ENCODE measurements at places on chromosomes 12 and 14. TPM values are rescaled to one million over a fixed set of nuclear protein-coding genes. Genes with fewer than 3 reads are reported as not detected.

The TCL1B gene
- not detected for total RNA-seq

The LRRC9 gene
- not detected for total RNA-seq

The PTCSC3 gene
- total RNA-seq, result not detected

The RTL1 gene
- total RNA-seq, result 0.32 TPM

The CIROP gene
- not detected for total RNA-seq

The B4GALNT1 gene
- total RNA-seq, result 37.8 TPM

The PLCZ1 gene
- total RNA-seq, result not detected

The KRT4 gene
- total RNA-seq, result 3.5 TPM

The TMTC2 gene
- 0.79 TPM for total RNA-seq

The HRK gene
- 0.43 TPM for total RNA-seq

The RD3L gene
- total RNA-seq, result not detected

The NFATC4 gene
- total RNA-seq, result 0.67 TPM

The TMEM132C gene
- not detected for total RNA-seq

The TAS2R50 gene
- not detected for total RNA-seq

The KLRB1 gene
- total RNA-seq, result not detected

The ULK1 gene
- total RNA-seq, result 41.2 TPM

The AQP6 gene
- not detected for total RNA-seq

The ANKS1B gene
- total RNA-seq, result 0.73 TPM

All from A549 treated with RU486 at 1 μM for 4 hours (cell line).